ENCODE measurements at places on chromosomes 12 and 14.

GRCh38 chr14:21748869-21749303, 75.3 kb upstream of the OR4E1 start:
- DNase-seq = peak; percentile 61

- DNase-seq = no peak
Observed at GRCh38 chr12:121388421-121388981, 11.4 kb upstream of the RNF34 start.

DNA sequence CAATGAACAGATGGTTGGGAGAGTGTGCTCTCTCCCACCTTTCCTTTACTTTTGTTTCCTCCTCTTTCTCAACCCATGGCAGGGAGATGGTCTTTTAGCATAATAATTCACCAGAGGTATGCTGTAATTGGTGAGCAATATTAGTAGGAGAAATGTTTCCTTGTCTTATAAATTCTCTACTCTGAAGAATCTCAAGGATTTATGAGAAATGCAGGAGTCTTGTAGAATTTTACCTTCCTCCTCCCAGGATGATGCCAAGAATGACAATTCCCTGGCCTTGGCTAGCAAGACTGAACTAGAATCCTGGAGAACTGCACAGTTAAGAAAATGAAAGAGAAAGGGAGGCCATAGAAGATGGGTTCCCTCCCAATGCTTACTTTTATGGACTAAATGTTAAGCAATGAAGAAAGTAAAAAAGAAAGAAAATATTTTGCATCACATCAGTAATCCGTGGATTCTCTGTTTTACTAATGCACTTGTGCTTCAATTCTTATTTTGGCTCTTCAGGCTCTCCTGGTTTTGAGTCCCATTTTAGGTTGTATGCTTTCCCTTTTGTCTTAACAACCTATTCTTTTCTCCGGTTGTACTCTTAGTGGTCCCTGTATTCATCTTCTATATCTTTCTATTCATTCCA, 192.9 kb upstream of the GARIN6 start:
- no peak for DNase-seq

GRCh38 chr12:1117371-1117770, 126.3 kb downstream of the ERC1 start:
- no peak for DNase-seq

DNA sequence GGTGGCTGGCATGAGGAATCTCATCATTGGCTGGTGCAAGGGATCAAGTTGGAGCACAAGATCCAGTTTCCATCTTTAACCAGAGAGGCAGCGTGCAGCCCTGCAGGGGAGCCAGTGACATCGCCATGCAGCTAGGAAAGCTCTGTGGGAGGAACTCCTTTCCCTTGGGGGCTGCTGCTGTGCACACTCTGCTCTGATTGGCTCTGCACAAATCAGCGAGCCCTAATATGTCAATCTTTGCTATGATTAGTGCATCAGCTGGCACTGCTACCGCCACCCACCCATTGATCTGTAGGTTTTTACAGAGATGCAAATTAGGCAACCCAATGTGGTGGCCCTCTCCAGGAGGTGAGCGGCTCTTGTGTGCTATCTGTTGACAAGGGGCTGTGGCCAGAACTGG, 262.6 kb downstream of the PCNX1 start:
- no peak for DNase-seq

DNA sequence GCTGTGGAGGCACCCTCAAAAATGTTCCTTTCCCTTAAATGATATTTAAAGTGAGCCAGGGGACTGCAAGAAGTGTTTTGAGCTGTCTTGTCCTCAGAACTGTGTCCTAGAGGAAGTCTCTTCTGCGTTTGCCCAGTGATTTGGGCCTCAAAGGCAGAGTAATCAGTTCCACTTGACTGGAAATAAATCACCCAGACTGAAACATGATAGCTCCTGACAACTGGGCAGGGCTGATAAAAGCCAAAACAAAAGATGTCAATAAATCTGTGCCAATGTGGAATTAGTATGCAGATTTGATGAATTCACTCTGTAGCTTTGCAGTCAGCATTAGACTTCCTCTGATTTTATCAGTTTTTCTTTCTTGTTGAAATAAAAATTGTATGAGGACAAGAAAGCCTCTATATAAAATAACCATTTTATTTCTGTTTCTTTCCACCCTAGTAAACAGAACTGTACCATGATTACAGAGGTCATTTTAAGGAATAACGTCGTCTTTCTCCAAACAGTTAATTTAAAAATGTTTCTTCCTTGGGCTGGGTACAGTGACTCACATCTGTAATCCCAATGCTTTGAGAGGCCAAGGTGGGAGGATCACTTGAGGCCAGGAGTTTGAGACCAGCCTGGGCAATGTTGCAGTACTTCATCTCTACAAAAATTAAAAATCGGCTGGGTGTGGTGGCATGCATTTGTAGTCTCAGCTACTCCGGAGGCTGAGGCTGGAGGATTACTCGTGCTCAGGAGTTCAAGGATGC, 180.8 kb downstream of the ERC1 start:
- no peak for DNase-seq

- no peak for DNase-seq
Observed at GRCh38 chr14:90556666-90557450, 160.0 kb downstream of the CALM1 start.

GRCh38 chr12:8687846-8688601, 9.8 kb upstream of the RIMKLB start:
- DNase-seq = peak; percentile 18

DNA sequence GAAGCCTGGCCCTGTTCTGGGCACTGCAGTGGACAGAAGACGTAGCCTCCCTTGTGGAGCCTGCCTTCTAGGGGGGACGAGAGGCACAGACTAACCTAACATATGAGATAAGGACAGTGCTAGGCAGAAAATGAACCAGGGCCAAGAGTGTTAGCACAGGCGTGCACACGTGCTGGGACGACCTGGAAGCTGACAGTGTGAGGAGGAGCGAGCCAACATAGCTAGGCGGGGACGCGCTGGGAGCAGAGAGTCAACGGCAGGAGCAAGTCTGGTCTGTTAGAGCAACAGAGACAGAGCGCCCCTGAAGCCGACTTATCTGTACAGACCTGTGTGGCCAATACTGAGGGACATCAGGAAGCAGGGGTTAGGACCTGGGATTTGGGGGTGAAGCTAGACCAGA, 8.0 kb downstream of the PXMP2 start:
- no peak for DNase-seq

GRCh38 chr12:57771236-57771872, 551 bp downstream of the METTL1 start:
- peak; percentile 93 for DNase-seq

GRCh38 chr14:101736071-101736470, 25.4 kb upstream of the PPP2R5C start:
- no peak for DNase-seq

DNA sequence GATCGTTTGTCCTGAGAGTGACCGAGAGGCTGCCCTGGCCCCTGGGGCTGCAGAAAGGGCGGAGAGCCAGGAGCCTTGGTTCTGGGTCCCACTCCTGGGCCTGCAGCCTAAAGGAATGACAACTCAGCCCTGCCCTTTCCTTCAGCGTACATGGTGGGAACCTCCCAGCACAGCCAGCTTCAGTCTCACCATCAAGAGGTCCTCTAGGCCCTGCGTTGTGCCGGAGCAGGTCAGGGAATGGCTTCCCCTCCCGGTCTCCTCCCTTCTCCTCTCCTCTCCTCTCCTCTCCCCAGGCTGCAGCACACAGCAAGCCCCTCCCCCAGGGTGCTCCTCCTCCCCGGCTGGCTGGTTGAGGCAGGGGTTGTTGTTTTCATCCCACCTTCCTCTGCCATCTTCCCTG, 44.6 kb upstream of the TUNAR start:
- no peak for DNase-seq

GRCh38 chr12:28550757-28551704, 360.8 kb downstream of the CCDC91 start:
- peak; percentile 38 for DNase-seq

DNA sequence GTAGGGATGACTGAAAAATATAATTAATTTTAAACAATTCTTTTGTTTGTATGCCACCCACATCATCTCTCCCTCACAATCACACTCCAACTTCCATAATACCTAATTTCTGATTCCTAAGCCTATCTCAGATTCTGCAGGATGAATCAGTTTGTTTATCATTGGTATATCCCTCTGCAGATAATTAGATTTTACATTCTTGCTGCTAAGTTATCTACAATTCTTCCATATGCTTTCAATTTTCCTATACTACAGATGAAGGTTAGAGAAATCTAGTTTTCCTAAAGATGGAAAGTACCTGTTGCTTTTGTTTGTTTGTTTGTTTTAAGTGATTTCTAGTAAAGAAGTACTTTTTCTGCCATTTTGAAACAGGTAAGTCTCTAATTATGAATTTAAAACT, 105.3 kb downstream of the ANKS1B start:
- no peak for DNase-seq

- DNase-seq = peak; percentile 73
Observed at GRCh38 chr14:104826189-104826860, 25.4 kb downstream of the ZBTB42 start.

DNA sequence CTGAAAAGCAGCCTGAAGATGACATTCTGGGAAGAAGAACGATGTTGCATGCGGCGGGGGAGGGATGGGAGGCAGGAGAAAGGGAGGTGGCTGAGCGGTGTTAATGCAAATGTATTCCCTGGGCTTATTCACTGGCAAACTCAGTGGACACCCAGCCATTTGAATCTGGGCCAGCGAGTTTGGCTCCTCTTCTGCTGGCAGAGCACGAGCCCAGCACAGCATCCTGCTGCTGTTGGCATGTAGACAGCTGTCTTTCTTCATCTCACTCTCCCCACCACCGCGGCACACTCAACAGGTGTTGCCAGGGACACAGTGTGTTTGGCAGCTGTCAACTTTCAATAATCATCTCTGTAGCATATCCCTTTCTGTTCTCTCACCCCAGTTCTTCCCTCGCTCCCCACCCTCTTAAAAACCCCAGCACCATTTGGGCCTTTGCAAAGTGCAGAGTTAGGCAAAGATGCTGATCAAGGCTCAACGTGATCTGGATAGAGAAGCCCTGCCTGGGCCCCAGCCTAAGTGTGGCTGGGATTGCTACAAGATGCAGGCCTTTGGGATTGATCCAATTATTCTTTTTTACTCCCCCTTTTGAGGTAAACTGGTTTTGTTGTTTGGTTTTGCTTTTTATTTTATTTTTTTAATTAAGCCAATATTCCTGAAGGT, 131.9 kb downstream of the EXOC5 start:
- DNase-seq = no peak

DNA sequence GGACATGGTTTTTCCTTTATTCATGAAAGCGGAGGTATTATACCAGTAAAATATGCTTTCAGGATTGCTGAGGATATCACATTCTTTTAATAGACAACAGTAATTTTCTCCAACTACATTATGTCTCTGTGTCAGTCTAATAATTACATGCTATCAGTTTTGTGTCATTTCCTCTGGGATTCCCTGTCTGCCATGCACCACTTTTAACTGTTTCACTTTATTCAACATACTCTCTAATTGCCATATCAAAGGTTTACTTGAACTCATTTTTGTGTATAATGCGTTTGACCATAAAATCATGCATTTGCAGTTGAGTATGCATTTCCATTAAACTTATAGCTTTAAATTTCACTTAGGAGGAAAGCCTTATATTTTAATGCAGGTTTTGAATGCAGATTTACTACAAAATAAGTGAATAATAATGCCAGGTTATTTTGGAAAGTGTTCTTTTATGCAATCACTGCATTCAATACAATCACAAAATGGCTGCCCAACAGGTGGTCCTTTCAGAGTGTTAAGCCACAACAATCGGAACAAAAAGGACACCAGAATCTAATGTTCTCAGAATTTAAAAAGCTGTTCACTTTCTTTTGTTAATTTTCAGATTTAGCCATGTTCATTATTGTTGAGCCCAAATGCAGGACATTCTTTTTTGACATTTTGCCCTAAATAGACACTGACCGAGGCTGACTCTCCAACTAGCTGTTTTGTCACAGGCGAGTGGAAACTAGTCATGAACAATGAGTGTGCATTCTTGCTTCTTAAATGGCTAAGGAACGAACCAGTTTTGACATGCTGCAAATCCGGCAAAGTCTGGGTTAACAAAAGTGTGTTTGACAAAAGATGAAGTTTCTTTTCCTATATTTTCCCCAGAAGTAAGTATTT, 40.9 kb downstream of the MBIP start:
- DNase-seq = no peak

- DNase-seq = no peak
Observed at GRCh38 chr14:104098272-104099095, 13.0 kb downstream of the ASPG start.

DNA sequence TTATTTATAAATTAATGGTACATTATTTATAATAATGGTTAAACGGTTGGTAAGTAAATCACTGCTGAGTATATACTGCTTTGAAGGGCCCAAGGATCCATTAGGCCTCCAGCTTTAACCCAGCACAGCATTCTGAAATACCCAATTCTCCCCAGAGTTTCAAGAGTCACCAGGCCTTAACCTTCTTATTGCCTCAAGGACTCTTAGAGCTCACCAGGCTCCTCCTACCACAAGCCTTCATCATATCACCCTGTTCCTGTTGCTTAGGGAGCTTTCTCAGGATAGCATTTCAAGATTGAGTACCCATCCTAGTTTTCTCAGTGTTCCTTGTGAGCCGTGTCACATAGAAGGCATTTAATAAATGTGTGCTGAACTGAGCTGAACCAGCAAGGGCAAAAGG, 242.5 kb downstream of the FBXL14 start:
- DNase-seq = no peak

- no peak for DNase-seq
Observed at GRCh38 chr12:76374386-76375020, 26.3 kb upstream of the BBS10 start.

GRCh38 chr14:55901291-55901690, 216.9 kb upstream of the PELI2 start:
- no peak for DNase-seq

DNA sequence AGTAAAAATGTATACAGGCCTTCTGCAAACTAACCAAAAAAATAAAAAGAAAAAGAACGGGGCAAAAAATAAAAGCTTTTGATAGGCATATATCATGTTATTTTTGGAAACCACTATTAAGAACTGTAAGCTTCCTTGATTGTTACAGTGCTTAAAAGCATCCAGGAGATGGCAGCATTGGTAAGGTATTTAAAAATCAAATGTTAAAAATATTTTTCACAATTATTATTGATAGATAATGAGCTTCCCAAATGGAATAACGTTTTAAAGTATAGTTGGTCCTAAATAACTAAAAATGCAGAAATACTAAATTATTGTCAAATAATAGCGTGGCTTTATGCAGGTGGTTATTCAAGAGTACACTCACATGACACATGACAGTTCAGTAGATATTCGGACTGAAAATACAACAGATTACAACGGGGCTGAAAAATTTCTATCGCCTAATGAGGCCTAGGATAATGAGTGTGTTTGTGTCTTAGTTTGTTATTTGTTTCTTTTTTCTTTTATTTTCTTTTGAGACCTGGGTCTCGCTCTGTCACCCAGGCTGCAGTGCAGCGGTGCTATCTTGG, 127.2 kb upstream of the ATF7IP start:
- peak; percentile 27 for DNase-seq

GRCh38 chr12:1618489-1618888, 10.5 kb upstream of the WNT5B start:
- DNase-seq = no peak

Measured in RKO (cell line).